ENCODE measurements at places on chromosomes 5 and 9.

DNA sequence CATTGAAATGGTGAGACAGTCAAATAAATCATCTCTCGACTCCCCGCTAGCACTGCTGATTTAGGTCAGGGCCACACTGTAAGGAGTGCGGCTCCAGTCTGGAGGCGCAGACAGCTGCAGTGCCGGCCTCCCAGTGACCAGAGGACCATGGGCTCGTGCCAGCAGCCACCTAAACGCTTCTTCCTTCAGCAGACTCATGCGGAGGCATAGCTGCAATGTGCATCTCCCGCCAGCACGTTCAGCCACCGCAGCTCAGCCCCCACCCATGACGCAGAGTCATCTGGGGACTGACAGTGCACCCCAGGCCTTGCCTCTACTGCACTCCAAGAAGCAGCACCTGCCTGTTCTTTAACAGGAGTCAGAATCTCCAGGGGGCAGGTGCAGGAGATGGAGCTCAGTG lies 13.6 kb upstream of the MAPK9 start:
- DNase-seq, result no peak

DNA sequence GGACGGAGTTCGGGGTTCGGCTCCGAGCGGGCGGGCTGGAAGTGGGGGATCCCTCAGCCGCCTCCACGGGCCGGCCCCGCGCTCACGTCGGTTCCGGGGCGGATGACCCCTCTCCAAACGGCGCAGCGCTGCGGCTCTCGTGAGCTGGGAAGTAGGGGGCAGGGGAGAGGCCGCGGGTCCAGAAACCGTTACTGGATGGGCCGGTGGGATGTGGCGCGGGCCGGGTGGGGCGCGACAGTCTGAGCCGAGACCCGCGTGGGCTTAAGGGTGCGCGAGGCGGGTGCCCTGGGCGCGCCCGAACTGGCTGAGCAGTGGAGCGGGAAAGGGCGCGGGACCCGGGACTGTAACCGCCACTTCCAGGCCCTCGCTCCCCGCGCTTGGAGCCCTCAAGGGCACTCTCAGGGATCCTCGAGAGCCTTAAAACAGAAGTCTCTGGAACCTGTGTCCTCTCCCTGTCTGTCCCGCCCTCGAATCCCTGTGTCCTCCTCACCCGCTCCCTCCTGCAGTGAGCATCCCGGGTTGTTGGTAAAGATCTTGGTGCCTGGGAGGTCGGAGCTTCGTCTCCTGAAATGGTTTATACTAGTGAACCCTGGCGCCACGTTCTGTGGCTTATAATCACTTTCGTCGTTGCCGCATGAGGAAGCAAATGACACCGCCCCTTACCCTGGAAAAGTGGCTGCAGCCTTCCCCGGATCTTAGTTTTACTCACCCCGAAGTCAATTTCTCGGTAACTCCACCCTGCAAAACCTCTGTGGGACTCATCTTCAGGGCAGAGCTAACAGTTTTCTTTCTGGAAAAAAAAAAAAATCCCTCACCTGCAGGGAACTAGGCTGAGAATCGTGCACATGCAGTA lies 571 bp upstream of the MARCHF11 start:
- DNase-seq, result no peak

GRCh38 chr5:156326718-156327259 lies at the start of gene SGCD:
SGCD (plus strand) TSS chr5:156327164.
- no peak for DNase-seq

- DNase-seq, result no peak
Measured at GRCh38 chr5:1056611-1057484, 48.2 kb downstream of the NKD2 start.

GRCh38 chr9:105376893-105377292 lies 70.9 kb upstream of the FSD1L start:
- DNase-seq, result no peak

- no peak for DNase-seq
Measured at GRCh38 chr5:1535646-1536045, 11.9 kb upstream of the LPCAT1 start.

GRCh38 chr5:142947427-142947709 lies 177.2 kb downstream of the ARHGAP26 start:
- no peak for DNase-seq

GRCh38 chr5:93071710-93072109 lies 509.3 kb downstream of the NR2F1-AS1 start:
- DNase-seq, result no peak

DNA sequence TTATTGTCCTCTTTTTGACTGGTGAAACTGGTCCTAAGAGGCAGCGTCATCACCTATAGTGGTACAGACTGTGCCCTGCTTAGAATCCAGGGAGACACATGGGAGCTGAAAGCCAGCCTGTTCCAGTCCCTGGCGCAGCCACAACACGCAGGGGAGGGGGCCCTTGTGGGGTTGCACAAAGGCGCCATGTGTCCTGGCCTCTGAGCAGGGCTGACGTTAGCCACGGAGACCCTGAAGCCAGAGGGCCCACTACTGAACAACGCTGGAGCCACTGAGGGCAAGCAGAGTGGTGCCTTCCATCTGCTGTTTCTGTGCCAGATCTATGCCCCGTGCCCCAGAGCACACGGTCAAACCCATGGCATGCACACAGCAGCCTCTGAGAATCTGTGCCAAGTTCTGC lies 147.3 kb downstream of the ACTL7B start:
- no peak for DNase-seq

DNA sequence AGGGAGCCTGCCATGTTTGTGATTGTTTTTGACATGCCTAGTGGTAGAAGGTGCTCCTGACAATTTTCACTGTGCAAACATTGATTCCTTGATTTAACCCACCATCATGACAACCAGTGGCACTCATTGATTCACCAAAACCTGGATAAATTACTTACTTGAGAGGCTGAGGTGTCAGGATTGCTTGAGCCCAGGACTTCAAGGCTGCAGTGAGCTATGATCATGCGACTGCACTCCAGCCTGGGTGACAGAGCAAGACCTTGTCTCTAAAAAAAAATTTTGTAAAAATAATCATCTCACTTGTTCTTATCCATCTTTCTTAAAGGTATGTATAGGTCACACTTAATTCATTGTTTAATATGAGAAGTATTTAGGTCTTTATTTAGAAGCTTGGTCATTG lies 401.3 kb downstream of the ARRDC3 start:
- DNase-seq, result no peak

- no peak for DNase-seq
Measured at GRCh38 chr5:174493530-174493929, 230.9 kb upstream of the MSX2 start.

DNA sequence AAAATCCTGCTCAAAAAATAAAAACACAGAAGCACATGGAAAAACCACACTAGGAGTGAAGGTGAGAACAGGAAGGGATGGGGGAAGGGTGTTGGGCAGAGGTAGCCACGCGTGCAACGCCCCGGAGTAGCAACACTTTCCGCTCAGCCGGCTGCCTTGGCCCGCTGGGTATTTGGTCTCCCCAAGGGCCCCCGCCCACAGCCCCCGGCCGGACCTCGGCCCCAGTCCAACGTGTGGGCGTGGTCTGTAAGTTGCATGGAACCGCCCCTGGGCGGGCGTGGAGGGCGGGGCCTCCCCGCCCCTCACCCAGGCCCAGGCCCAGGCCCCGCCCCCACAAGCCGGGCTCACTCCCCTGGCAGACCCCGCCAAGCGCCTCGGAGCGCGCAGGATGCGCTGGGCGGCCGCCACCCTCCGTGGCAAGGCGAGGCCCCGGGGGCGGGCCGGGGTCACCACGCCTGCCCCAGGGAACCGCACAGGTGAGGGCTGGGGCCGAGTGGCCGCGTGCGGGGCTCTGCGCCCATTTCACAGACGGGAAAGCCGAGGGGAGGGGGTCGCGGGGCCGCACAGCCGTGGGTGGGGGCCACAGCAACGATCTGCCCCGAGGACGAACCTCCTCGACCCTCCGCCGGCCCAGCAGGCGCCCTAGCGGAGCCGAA lies at the start of gene SUSD3:
SUSD3 (plus strand) TSS at position 347 of the 656 bp plus-strand sequence; CDS start at position 389, 42 bp downstream.
- DNase-seq, result peak; percentile 48

DNA sequence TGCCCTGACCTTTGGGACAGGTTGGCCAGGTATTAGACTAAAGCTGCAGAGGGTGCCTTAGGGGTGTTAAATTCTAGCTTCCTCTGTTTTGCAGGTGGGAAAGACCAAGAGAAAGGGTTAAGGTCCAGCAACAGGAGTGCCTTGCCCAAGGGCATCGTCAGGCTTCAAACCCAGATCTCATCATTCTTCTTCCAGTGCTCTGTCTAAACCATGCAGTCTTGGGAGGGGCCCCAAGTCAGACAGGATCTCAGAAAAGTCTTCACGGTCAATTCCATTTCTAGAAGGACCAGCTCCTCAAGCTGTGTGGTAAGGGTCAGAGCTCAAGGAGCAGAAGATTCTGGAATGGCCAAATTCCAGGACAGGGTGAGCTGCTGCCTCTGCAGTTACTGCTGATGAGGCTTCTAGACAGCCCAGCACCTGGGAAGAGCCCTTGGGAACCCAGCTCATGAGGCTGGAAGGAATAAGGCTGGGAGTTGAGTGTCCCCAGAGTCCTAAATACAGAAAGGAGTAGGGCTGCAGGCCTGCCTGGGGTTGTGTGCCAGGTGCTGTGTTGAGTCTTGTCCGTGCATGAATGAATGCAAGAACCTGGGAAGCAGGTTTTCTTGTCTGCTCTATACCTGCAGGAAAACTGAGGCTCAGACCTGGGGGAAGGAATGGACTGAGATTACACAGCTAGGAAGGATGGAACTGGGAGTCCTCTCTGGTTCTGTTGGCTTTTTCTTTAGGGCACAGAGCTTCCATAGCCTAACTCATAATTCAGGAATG lies 69.3 kb downstream of the WWC1 start:
- no peak for DNase-seq

DNA sequence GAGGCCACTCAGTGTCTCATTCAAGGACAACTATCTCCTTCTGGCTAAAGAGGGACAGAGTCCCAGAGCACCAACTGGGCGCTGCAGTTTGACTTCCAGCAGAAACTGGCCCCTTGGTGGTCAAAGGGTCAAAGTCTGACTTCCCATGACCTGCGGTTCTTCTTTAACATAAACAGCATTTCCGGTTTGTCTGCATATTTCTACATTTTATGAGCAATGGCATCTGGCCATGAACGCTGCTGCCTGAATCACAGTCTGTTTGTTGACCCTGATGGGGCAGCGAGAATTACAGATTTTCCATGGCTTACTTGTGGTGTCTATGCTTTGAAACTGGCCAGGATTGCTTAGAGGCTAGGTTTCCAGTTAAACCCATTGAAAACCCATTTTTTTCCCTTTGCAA lies 1.3 kb downstream of the TNFSF15 start:
- no peak for DNase-seq

- DNase-seq, result no peak
Measured at GRCh38 chr9:75591972-75592371, 298.5 kb upstream of the PCSK5 start.

- DNase-seq, result no peak
Measured at GRCh38 chr9:27278374-27278773, 18.6 kb downstream of the EQTN start.

DNA sequence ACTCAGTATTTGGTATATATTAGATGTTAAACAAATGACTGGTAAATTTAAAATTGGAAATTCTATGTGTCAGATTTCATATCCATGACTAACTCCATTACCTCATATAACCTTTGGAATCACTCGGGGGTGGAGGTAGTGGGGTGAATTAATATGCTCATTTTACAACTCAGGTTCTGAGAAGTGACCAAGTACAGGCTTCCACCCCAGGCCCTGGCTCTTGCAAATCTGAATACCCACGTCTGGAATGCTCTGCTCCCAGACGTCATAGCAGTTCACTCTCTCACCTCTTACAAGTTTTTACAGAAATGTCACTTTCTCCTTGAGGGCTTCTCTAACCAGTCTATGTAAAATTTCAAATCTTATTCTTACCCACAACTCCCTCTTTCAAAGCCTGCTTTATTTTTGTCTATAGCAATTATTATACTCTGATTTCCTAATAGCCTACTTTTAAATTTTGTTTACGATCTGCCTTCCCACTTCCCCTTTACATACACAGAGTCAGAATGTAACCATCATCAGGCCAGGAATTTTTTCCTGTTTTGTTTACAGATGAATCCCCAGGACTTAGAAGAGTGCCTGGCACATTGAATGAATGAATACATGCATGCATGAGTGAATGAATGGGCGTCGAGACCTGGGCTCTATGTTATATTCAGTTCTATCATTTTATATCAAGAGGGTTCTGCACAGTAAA lies 134.1 kb upstream of the IFNE start:
- DNase-seq, result no peak

- DNase-seq, result no peak
Measured at GRCh38 chr5:158905281-158905680, 194.4 kb downstream of the EBF1 start.

- no peak for DNase-seq
Measured at GRCh38 chr9:79264511-79265355, 307.0 kb upstream of the TLE4 start.

- DNase-seq, result no peak
Measured at GRCh38 chr5:168788786-168789185, 209.6 kb upstream of the PANK3 start.

- no peak for DNase-seq
Measured at GRCh38 chr5:109410389-109411148, 795 bp upstream of the PJA2 start.

DNA sequence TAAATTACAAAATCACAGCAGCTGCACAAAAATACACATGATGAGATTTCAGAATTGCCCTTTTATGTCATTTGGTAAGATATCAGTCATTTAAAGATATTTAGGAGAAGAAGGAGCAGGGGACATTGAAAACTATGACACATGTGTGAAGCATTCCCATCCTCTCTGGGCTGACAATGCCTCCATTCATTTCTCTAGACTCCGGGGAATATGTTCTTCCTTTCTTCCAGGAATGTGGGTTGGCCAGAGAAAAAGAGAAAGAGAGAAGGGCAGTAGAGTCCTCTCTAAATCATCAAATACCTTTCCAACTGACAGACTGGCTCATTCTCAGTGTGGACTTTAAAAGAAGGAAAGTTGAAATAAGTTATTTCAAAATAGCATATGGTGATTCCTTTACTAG lies 205.6 kb upstream of the ADAMTSL1 start:
- no peak for DNase-seq

- no peak for DNase-seq
Measured at GRCh38 chr5:147898875-147899401, 7.4 kb downstream of the C5orf46 start.

GRCh38 chr5:68456756-68457217 lies 241.2 kb downstream of the PIK3R1 start:
- DNase-seq, result no peak

DNA sequence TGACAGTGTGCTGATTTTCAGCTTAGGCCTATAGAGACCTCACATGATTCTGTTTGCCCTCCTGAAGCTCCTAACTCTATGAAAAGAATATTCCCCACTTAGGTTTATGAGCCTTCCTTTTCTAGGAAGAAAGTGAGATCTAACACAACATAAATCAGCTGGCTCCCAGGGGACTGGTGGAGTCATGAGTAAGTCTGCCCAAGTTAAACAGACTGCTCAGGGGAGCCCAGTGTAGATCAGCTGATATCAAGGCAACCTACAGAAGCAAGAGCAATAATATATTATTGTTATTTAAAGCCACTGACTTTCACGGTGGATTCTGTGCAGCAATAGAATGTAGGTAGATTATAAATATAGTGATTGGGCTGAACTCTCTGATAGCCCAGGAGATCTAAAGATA lies 1978.6 kb upstream of the CDH6 start:
- DNase-seq, result no peak

- no peak for DNase-seq
Measured at GRCh38 chr5:156201788-156202403, 125.1 kb upstream of the SGCD start.

GRCh38 chr5:172870715-172871461 lies 36.8 kb downstream of the ERGIC1 start:
- DNase-seq, result no peak

- no peak for DNase-seq
Measured at GRCh38 chr5:37717613-37718431, 122.0 kb downstream of the GDNF start.

GRCh38 chr5:142095035-142095434 lies 13.5 kb upstream of the NDFIP1 start:
- peak; percentile 64 for DNase-seq
